ENCODE measurements at places on chromosomes 3 and 15.

DNA sequence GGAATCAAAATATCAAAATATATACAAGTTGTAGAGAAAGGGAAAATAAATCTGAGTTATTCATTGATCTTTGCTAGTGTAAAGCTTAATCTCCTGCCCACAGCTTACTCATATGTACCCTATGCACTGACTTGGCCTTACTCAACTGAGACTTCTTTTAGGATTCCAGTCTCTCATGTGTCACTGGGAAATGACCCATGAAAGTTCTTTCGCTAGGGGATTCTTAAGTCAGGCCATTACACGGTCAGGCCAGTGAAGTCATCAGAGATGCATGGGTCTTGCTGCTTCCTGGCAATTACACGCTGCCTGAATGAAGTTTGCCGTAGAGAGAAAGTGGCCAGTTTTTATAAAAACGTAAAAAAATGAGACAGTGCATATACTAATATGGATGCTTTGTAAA, 20.7 kb upstream of the LPP start:
- DNase-seq = no peak

GRCh38 chr3:166582236-166582635, 745.0 kb upstream of the BCHE start:
- no peak for DNase-seq

DNA sequence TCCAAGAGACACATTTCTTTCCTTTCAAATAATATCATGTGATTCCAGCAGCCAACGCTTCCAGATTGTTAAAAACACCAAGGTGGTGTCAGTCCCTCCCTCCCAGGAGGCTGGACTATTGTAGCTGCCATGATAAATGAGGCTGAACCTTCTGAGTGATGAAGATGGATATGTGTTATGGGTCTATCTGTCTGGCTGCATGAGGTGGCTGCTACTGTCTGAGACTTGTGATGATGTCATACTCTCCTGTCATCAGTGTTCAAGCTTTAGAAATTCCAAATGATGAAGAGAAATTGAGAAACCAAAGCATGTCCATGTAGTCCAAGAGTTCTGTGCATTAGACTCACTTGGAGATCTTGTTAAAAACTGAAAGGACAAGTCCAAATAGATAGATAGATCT, 683.0 kb downstream of the NTRK3 start:
- DNase-seq = no peak

DNA sequence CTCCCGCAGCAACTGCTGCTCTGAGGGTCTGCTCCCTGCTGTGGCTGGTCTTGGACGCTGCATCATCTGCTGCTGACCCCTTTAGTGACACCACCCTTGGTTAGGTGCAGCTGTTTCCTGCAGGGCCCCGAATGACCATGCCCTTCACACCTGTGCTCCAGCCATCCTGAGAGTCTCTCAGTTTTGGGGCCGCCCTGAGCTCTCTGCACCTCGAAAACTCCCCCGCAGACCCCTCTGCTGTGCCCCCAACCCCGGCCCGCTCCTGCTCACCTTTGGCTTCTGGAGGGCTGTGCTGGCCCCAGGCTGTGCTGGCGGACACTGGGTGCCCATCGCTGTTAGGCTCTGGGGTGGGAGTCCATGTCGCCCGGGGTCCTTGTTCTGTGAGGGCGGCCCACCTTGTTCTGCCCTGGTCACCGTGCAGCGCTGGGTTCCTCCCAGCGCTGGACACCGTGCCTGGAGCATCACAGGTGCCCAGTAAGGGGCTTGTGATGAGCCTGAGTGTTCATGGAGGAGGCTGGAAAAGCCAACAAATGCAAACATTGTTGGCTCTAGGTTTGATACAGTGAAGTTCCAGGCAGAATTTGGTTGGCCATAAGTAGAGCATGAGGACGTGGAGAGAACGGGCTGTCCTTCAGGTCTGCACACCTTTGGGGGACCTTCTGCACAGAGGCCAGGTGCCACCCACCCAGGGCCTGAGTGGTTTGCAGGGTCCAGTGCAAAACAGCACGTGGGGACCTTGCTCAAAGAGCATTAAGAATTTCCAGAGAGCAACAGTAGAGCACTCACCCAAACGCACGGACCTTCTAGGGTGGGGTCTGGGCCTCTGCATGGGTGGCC, 12.3 kb downstream of the ABTB1 start:
- no peak for DNase-seq

DNA sequence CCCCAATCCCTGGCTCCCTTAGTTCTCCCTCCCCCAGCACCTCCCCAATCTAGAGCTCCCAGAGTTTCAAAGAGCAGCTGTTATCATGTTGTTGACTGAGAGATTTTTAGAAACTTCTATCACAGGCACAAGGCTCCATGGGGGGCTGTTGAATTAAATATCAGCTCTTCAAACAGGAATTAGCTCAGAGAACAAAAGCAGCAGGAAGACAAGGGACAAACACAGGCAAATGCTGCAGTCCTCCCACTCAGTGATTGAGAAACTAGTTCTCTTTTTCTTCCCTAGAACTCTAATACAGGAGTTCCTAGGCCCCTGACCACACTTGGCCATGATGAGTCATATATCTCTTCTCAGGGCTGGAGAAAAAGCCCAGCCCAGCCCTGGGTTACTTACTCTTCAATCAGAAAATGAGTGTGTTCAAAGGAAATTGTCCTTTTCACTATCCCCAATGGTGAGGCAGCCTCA, 262.1 kb downstream of the IGSF11 start:
- DNase-seq = no peak

DNA sequence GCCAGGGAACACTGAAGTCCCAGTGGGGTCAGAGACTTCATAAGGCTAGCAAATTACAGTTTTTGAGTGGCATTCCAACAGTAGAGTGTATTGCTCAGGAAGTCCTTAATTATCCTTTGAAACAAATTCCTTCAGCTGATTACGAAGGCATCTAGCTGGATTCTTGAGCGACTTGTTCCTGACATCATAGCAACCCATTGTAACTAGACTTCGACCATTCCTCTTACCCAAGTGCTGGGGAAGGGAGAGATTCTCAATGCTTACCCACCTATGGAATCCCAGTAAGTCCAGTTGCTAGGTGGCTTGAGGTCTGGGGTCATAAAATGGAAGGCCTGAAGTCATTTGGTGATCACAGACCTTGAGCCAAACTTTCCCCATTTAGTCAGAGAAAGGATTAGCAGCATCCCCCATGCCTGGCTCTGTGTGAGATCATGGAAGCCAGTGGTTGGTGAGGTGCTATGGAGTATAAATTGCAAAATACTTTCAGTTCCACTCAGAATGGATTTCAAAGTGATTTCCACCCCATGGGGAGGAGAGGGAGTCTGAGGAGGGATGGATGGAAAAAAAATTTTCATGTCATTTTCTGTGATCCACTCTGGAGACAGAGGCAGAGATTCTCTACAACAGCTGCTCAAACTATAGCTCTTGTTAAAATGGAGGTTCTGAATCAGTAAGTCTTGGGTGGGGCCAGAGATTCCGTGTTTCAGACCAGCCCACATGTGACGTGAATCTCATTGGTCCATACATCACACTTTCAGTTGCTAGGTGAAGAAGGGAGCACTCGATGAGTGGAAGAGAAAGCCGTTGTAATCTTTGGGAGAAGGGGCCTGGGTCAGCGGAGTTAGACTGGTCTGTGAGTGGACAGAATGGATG, 45.7 kb downstream of the CD86 start:
- no peak for DNase-seq

GRCh38 chr3:39166932-39167532, 13.6 kb upstream of the CSRNP1 start:
- no peak for DNase-seq

- no peak for DNase-seq
Measured at GRCh38 chr3:193761969-193762368, 169.0 kb downstream of the OPA1 start.

- DNase-seq = no peak
Measured at GRCh38 chr3:66756468-66757036, 241.6 kb upstream of the KBTBD8 start.

GRCh38 chr3:40452562-40452875, 4.6 kb upstream of the RPL14 start:
- no peak for DNase-seq

GRCh38 chr15:85479071-85479647, 98.8 kb downstream of the AKAP13 start:
- no peak for DNase-seq

DNA sequence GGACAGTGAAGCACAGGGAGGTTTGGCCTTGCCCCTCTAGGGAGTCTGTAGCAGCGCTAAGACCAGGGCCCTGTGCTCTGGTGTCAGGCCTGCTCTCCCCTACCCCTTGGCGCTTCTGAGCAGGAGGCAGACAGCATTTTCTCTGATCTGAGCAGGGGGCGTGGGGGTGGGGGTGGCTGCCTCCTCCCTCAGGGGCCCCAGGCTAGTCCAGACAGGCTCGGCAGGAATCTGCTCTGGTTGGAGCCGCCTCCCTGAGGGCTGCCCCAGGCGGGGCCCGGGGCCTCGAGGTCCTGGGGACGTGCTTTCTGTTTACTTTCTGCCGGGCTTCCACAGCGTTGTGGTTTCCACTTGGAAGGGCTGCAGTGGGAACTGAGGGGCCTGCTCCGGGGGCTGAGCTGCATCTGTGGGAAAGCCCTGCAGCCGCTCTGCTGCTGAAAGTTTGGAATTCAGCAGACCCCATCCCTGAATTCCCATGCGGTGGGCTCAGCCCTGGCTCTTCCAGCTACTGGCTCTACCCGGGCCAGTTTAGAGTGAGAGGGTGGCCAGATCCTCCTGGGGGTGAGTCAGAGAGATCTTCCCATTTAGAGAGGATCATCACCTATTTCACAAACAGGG, 105.4 kb downstream of the LINGO1 start:
- no peak for DNase-seq

GRCh38 chr3:140545197-140545596, 132.7 kb upstream of the TRIM42 start:
- no peak for DNase-seq

DNA sequence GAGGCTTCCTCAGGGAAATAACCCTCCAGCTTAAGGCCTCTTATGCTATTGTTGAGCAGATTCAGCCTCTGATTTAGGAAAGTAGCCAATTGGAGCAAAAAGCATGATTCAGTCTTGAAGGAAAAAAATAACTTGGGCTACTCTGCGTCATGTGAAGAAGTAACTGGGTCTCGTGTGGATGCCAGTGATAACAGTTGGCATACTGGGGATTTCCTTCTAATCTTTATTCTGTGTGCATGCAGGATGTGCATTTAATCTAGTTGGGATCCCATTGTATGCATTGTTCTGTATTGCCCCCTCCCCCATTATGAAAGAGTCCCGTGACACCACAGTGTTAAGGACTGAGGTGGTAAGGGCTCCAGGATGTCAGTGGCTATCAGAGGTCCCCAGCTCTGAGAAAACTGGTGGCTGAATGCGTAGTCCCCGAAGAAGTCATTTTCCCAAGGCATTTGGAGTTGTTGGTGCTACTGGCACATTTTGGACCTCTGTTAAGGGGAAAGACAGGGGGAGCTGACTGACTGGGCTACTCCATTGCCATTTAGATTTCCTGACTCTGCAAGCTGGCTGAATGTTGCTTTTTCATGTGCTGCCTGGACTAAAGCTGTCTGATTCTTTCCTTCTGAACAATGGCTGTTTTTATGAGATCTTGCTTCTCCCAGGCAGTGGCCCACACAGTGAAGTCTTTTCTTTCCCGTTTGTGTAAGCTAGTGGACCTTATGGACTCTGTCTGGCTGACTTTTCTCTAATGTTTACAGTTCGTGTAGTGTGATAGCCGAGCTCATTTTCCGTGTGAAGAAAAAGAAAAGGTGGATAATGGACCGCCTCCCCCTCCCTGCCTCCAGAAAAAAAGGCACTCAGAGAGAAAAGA, 38.4 kb upstream of the TRAK1 start:
- DNase-seq = no peak

- no peak for DNase-seq
Measured at GRCh38 chr3:100335434-100335833, 877 bp downstream of the NIT2 start.

- no peak for DNase-seq
Measured at GRCh38 chr3:17514597-17514996, 227.8 kb downstream of the TBC1D5 start.

DNA sequence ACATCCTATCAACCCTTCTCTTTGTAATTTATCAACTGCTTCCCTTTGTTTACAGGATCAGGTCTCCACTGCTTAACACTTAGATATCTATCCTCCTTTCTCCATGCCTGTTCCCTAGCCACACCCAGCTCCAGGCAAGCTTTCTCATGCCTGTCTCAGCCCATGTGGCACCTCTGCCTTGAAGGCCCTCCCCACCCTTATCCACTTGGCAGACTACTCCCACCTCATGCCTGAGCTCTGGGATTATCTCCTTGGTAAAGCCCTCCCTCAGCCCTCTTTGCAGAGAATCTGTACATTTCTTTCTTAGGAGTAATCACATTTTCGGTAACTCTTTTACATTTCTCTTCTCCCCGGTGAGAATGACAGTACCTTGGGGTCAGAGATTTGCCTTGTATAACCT, 96.0 kb downstream of the ATP1B3 start:
- no peak for DNase-seq

GRCh38 chr15:93028632-93029213, 60.3 kb downstream of the RGMA start:
- no peak for DNase-seq

GRCh38 chr3:24437326-24437725, 57.3 kb downstream of the THRB start:
- no peak for DNase-seq

DNA sequence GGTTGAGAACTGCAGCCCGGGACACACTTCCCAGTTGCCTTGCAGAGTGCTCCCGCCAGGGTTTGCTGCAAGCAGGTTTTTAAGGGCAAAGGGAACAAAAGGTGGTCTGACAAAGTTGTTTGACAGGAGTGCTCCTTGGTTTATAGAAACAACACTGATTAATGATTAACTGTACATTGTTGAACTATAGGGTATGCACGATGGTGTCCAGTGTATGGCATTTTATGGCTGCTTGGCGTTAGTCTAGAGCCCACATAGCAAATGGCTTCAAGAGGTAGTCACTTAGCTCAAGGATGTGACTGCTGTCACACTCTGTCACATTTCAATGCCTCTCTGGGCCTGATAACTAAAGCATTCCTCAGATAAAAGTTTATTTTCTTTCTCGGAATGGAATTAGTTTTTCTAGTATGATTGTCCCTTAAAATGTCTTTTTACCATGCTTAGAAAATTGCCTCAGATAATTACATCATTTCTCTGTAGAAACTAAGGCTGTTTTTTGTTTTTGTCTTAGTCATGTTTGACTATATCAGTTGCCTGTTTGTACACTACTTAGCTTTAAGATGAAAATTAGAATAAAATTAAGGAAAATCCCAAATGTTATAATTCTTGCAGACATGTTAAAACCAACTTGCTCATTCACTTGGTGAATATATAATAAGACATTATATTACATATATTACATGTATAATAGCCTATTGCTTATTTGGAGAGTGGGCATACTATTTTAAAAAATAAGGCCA, 61.3 kb upstream of the GATM start:
- no peak for DNase-seq

DNA sequence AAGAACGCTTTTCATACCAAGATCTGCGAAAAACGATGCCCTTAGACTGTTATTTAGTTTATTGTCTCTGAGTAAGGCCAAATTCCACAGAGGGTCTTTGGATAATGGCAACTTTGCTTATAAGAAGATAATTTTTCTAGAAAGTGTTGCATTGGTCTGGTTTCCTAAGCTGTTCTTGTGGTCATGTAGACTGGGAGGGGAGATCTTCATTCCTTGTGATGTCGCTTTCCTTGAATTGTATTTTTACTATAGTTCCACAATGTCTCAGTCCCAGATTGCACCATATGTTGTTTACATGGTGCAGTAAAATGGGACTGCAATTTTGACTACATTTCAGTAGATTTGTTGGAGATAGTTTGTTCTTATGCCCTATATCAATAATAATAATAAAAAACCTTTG, 28.8 kb upstream of the ST3GAL6 start:
- no peak for DNase-seq

- DNase-seq = no peak
Measured at GRCh38 chr15:63530752-63531299, 26.4 kb downstream of the USP3 start.

- no peak for DNase-seq
Measured at GRCh38 chr3:52055537-52056351, 627 bp downstream of the DUSP7 start.

Data from Panc1 (cell line).